ENCODE measurements at places on chromosomes 2 and 18. TPM values are rescaled to one million over a fixed set of nuclear protein-coding genes. Genes with fewer than 3 reads are reported as not detected.

- no peaks in the 10 kb centered on the region for H3K27me3 ChIP-seq
- H3K27ac ChIP-seq, result no peak overlapping the region
- H3K36me3 ChIP-seq, result no peaks in the 10 kb centered on the region
- H3K4me3 ChIP-seq, result no peak overlapping the region
- H3K4me1 ChIP-seq, result no peaks in the 10 kb centered on the region
Measured at GRCh38 chr2:175399326-175399725, 217.8 kb upstream of the ATP5MC3 start.

GRCh38 chr2:54677476-54678265 lies 45.8 kb upstream of the EML6 start:
- H3K27me3 ChIP-seq, result no peaks in the 10 kb centered on the region
- no peaks in the 10 kb centered on the region for H3K36me3 ChIP-seq
- no peak overlapping the region for H3K27ac ChIP-seq

GRCh38 chr2:149544692-149545091 lies 42.9 kb downstream of the MMADHC start:
- H3K27ac ChIP-seq, result no peak overlapping the region
- H3K27me3 ChIP-seq, result no peaks in the 10 kb centered on the region
- no peak overlapping the region for H3K4me3 ChIP-seq
- peaks cover 6% of the 10 kb centered on the region for H3K4me1 ChIP-seq
- peak; percentile 11 for DNase-seq
- H3K36me3 ChIP-seq, result no peaks in the 10 kb centered on the region

GRCh38 chr2:120108749-120109148 lies 95.9 kb downstream of the EPB41L5 start:
- peaks cover 23% of the 10 kb centered on the region for H3K4me1 ChIP-seq
- H3K27ac ChIP-seq, result no peak overlapping the region
- no peak overlapping the region for H3K4me3 ChIP-seq
- H3K27me3 ChIP-seq, result no peaks in the 10 kb centered on the region

- no peak for DNase-seq
- H3K4me1 ChIP-seq, result no peaks in the 10 kb centered on the region
- H3K4me3 ChIP-seq, result no peak overlapping the region
- H3K36me3 ChIP-seq, result no peaks in the 10 kb centered on the region
- no peaks in the 10 kb centered on the region for H3K27me3 ChIP-seq
Measured at GRCh38 chr2:110871637-110872036, 139.3 kb downstream of the ACOXL start.

DNA sequence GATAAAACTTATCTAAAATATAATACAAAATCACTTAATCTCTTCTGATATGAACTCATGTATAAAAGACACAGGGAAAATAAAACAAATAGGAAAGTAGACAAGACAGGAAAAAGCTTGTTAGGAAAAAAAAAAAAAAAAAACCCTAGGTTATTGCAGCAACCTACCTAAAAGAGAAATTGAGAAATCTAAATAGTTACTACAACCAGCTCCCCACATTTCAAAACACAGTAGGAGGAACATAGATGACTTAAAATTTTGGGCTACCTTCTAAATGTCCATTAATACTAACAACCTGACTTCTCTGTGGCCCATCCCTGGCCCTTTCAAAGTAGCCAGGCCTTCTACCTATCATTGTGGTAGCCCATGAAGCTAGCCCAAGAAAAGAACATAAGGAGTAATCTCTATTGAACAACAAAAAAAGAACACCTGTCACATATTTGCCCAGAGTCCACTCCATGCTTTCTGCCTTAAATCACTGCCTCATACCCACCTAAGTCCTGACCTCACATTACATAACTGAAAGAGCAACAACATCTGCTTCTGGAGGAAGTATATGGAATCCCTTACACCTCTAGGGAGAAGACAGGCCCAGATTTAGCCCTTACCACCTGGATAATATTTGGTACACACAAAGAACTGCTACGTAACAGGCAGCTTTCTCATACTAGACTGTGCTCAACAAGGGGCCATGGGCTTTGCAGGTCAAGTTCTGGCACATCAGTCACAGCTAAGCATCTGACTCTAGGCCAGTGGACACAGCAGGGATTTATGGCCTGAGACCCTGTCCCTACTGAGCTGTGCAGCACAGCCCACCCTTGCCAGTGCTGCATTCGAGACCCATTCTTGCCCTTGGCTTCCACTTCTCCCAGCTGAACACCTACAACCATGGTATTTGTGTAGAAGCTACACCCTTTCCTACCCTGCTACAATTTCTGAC lies 8.5 kb downstream of the SUCLG1 start:
- DNase-seq, result no peak
- peaks cover 10% of the 10 kb centered on the region for H3K36me3 ChIP-seq
- H3K4me1 ChIP-seq, result peaks cover 33% of the 10 kb centered on the region
- H3K4me3 ChIP-seq, result no peak overlapping the region
- H3K27me3 ChIP-seq, result no peaks in the 10 kb centered on the region
- H3K27ac ChIP-seq, result no peak overlapping the region

GRCh38 chr2:118847762-118848172 lies 319 bp upstream of the EN1 start:
- H3K4me3 ChIP-seq, result no peak overlapping the region
- H3K4me1 ChIP-seq, result peaks cover 13% of the 10 kb centered on the region
- no peaks in the 10 kb centered on the region for H3K36me3 ChIP-seq
- H3K27ac ChIP-seq, result no peak overlapping the region
- H3K27me3 ChIP-seq, result peaks cover 43% of the 10 kb centered on the region
- DNase-seq, result no peak

DNA sequence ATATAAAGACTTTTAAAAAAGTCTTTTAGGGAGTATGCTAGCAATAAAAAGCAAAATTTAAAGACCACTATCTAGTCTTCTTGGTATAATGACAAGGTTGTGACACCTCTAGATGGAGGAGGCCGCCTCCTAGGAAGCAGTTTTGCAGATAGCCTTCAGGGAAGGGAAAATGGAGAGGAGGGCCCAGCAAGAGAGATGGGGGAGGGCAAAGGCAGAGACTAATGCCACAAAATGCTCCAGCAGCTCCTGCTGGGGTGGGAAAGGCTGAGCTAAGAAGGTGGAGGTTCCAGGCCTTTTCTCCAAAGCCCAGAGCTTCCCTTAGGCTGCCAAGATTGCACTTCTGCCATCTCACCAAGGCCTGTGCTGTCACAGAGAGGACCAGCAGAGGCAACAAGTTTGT lies 153.9 kb upstream of the THSD7B start:
- no peaks in the 10 kb centered on the region for H3K36me3 ChIP-seq
- H3K4me1 ChIP-seq, result no peaks in the 10 kb centered on the region
- no peak for DNase-seq
- no peak overlapping the region for H3K4me3 ChIP-seq

- H3K27ac ChIP-seq, result no peak overlapping the region
- H3K4me3 ChIP-seq, result no peak overlapping the region
- peak; percentile 53 for DNase-seq
- H3K4me1 ChIP-seq, result peaks cover 95% of the 10 kb centered on the region
- H3K27me3 ChIP-seq, result no peaks in the 10 kb centered on the region
Measured at GRCh38 chr2:189300916-189301315, 121.4 kb upstream of the COL5A2 start.

- no peak for DNase-seq
- H3K4me1 ChIP-seq, result no peaks in the 10 kb centered on the region
- H3K4me3 ChIP-seq, result no peak overlapping the region
- H3K27ac ChIP-seq, result no peak overlapping the region
Measured at GRCh38 chr2:149915151-149915550, 327.6 kb upstream of the MMADHC start.

- H3K4me1 ChIP-seq, result peaks cover 7% of the 10 kb centered on the region
- no peak overlapping the region for H3K4me3 ChIP-seq
- H3K27me3 ChIP-seq, result no peaks in the 10 kb centered on the region
- no peak for DNase-seq
Measured at GRCh38 chr2:237889016-237889415, 29.6 kb downstream of the RAMP1 start.

DNA sequence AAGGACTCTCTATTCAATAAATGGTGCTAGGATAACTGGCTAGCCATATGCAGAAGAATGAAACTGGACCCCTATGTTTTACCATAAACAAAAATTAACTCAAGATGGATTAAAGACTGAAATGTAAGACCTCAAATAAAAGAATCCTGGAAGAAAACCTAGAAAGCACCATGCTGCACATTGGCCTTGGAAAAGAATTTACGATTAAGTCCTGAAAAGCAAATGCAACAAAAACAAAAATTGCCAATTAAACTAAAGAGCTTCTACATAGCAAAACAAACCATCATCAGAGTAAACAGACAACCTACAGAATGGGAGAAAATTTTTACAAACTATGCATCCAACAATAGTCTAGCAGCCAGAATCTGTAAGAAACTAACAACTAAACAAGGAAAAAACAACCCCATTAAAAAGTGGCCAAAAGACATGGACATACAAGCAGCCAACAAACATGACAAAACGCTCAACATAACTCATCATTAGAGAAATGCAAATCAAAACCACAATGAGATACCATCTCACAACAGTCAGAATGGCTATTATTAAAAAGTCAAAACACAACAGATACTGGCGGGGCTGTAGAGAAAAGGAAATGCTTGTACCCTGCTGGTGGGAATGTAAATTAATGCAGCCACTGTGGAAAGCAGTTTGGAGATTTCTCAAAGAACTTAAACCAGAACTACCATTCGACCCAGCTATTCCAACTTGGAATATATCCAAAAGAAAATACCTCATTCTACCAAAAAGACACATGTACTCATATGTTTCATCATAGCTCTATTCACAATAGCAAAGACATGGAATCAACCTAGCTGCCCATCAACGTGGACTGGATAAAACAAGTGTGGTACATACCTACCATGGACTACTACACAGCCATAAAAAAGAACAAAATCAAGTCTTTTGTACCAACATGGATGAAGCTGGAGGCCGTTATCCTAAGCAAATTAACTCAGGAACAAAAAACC lies 30.6 kb downstream of the SEPTIN10 start:
- DNase-seq, result no peak
- H3K36me3 ChIP-seq, result no peaks in the 10 kb centered on the region
- H3K4me1 ChIP-seq, result no peaks in the 10 kb centered on the region
- H3K27ac ChIP-seq, result no peak overlapping the region
- no peaks in the 10 kb centered on the region for H3K27me3 ChIP-seq

DNA sequence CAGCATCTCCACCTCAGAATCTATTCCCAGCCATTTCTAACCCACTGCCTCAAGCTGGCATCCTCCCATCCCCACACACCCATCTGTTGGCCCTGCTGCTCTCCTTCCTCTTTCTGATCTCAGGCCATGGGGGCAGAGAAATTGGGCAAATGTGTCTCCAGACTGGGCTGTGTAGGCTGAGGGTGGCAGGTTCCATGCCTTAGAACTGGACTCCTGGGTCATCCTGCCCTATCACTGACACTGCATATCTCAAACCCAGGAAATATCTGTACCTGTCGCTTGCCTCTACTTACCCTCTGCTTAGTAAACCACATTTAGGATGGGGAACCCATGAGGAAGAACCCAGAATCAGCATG lies 1.8 kb downstream of the WNT10A start:
- no peak overlapping the region for H3K4me3 ChIP-seq
- H3K36me3 ChIP-seq, result no peaks in the 10 kb centered on the region
- DNase-seq, result no peak
- H3K27me3 ChIP-seq, result no peaks in the 10 kb centered on the region
- H3K4me1 ChIP-seq, result peaks cover 66% of the 10 kb centered on the region
- H3K27ac ChIP-seq, result peak overlapping the region; percentile 75

DNA sequence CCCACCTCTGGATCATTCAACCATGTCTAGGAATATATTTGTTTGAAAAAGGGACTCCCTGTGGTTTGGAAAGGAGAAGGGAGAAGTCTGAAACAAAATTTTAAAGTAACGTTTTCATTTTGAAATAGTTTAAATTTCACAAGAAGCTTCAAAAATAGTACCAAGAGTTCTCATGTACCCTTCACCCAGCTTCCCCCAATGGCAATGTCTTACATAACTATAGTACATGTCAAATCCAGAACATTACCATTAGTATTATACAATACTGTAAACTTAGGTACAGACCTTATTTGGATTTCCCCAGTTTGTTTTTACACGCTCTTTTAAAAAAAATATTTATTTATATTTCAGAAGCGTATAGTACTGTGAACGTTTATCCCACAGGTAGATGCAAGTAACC lies 4.0 kb upstream of the LYG2 start:
- no peak for DNase-seq
- no peak overlapping the region for H3K27ac ChIP-seq
- H3K27me3 ChIP-seq, result no peaks in the 10 kb centered on the region

TXNDC2 gene
- not detected for total RNA-seq

HYCC2 gene
- total RNA-seq, result 36.4 TPM

MRPL44 gene
- 20.1 TPM for total RNA-seq

TDRD15 gene
- total RNA-seq, result 0.06 TPM

TBC1D8 gene
- total RNA-seq, result 2.4 TPM

RGPD8 gene
- total RNA-seq, result 30.0 TPM

STK11IP gene
- 48.7 TPM for total RNA-seq

ONECUT2 gene
- not detected for total RNA-seq

LCT gene
- 0.06 TPM for total RNA-seq
